ENCODE measurements at places on chromosomes 1 and 21.

DNA sequence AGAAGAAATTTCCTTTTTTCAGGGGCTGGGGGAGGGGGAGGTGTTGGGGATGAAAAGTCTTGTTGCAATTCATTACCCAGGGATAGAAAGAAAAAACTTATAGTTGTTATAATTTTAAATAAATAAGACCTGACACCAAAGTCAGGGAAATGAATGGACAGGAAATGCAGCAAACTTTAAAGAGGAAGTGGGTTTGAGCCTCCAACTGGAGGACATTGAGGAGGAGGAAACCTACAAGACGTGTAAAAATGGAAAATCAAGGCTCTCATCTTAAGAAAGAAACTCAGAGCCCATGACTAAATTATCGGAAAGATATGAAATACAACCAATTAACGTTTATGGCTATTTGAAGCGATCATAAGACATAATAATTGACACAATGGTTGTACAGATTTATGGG is 54.4 kb downstream of the NIBAN1 start:
- DNase-seq, result no peak

GRCh38 chr1:14612256-14612655 is 13.8 kb downstream of the KAZN start:
- DNase-seq, result no peak

DNA sequence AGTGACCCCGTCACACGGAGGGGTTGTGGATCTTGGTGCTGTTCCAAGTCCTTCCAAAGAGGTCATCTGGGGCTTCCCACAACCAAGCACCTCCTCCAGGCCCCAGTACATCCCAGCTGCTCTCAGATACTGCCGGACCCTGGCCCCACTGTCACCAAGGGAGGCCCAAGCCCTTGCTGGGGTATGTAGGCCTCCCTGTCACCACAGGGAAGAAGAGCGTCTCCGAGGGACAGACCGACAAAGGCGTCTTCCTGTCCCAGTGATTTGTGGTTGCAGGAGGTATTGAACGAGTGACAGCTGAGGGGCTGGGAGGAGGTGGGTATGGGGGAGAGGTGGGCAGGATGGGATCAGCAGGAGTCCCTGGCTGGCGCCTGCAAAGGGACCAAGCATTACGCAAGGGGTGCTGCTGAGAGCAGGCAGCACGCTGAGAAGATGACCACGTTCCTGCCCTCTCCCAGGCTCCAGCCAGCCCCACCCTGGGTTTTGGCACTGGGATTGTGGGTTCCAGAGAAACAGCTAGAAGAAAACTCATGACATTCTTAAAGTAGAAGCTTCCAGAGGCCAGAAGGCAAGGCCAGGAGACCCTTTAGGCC is 29.7 kb downstream of the LRP8 start:
- no peak for DNase-seq

- DNase-seq, result no peak
These were observed 1202.9 kb downstream of the NCAM2 start for GRCh38 chr21:22201126-22201525.

- DNase-seq, result no peak
These were observed 9.2 kb upstream of the ERG start for GRCh38 chr21:38507374-38507942.

- DNase-seq, result no peak
These were observed 8.7 kb upstream of the SNAPIN start for GRCh38 chr1:153649863-153650235.

GRCh38 chr1:46183079-46183847 is 7.0 kb upstream of the P3R3URF start:
- DNase-seq, result no peak
